Activated naive CD8-positive, alpha-beta T cell treated with anti-CD3 and anti-CD28 coated beads, Interleukin-2, amount 50 U/mL, for 24 hours (primary cell): ENCODE measurements at places on chromosomes 12 and 14.

- no peaks in the 10 kb centered on the region for H3K36me3 ChIP-seq
- DNase-seq, result no peak
- no peak overlapping the region for H3K27ac ChIP-seq
- peaks cover 2% of the 10 kb centered on the region for H3K27me3 ChIP-seq
- H3K4me3 ChIP-seq, result no peak overlapping the region
These were observed 74.9 kb downstream of the TBK1 start for GRCh38 chr12:64526859-64527258.

- no peak overlapping the region for H3K4me3 ChIP-seq
- H3K27ac ChIP-seq, result no peak overlapping the region
- no peak for DNase-seq
- H3K36me3 ChIP-seq, result peaks cover 2% of the 10 kb centered on the region
These were observed 10.8 kb downstream of the TGFB3 start for GRCh38 chr14:75970989-75971388.

DNA sequence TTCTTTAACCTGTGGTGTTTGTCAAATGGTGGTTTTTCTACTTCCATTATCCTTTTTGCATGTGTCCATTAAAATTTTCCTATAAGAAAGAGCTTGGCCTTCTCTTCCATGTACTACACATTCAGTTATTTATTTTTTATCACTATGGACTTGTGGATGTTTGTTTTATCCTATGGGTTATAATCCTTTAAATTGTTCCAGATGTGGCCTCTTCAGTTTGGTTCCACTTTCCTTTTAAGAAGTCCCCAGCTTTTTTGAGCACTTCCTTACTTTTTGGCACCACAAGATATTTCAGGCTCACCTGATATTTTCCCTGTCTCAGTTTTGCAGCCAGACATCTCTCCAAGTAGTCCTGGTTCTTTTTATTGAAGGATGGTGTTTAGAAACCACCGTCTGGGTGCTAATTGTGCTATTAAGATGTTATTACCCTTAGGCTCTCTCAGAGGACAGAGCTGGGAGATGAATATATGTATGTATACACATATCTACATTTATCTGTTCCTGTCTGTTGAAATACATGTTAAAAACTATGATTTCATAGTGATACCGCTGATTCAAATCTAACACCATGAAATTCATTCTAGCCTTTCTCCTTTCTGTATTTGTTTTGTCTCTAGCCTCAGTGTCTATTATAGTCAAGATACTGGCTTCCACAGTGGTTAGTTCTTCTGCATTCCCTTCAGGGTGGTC is 408.5 kb upstream of the RGS6 start:
- H3K27ac ChIP-seq, result no peak overlapping the region
- DNase-seq, result no peak
- peaks cover 8% of the 10 kb centered on the region for H3K36me3 ChIP-seq
- no peaks in the 10 kb centered on the region for H3K27me3 ChIP-seq
- peaks cover 17% of the 10 kb centered on the region for H3K4me1 ChIP-seq

DNA sequence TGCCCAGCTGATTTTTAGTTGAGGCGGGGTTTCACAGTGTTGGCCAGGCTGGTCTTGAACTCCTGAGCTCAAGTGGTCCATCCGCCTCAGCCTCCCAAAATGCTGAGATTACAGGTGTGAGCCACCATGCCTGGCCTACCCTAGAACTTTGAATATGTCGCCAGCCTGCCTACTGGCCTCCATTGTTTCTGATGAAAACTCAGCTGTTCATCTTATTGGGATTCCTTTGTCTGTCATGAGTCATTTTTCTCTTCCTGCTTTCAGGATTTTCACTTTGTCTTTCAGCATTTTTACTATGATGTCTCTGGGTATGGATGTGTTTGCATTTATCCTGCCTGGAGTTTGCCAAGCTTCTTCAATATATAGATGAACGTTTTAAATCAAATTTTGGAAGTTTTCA is 8.1 kb upstream of the B3GNT4 start:
- DNase-seq, result no peak
- H3K4me1 ChIP-seq, result peaks cover 15% of the 10 kb centered on the region
- H3K36me3 ChIP-seq, result no peaks in the 10 kb centered on the region
- no peak overlapping the region for H3K27ac ChIP-seq
- H3K4me3 ChIP-seq, result no peak overlapping the region
- H3K27me3 ChIP-seq, result peaks cover 26% of the 10 kb centered on the region

DNA sequence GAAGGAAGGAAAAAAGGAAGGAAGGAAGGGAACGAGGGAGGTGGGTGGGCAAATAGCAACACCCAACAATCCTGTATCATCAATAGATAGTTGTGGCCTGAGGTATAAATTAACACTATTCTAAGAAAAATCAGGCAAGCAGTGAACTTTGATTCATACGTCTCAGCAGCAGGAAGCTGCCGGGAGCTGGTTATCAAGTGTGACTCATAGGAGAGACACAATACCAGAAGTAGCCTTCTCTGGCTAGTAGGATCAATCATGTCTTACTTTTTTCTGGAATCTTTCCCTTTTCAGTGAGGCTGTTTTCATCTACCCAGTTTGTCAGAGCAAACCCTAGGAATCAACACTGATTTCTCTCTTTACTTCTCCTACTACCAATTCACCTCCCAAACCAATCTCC is 780.5 kb downstream of the NRXN3 start:
- H3K36me3 ChIP-seq, result no peaks in the 10 kb centered on the region
- H3K27me3 ChIP-seq, result peaks cover 14% of the 10 kb centered on the region
- no peak for DNase-seq
- H3K27ac ChIP-seq, result no peak overlapping the region
- no peak overlapping the region for H3K4me3 ChIP-seq
- H3K4me1 ChIP-seq, result no peaks in the 10 kb centered on the region

DNA sequence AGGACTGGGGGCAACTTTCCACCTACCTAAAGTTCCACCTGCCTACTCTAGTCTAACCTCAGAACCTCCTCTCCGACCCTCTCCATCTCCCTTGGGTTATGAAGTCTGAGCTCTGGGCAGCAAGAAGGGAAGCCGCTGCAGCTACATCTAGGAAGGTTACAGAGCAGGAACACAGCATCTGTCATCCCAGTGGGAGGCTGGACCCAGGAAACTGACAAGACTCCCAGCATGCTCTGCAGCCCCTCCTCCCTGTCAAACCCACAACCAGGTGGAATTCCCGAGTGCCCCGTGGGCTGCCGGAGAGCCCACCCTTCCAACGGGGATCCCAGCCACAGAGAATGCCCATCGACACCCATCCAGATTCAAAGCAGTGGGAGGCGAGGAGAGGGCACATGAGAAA is 2.1 kb downstream of the TESC start:
- H3K4me1 ChIP-seq, result peaks cover 16% of the 10 kb centered on the region
- H3K4me3 ChIP-seq, result no peak overlapping the region
- peaks cover 22% of the 10 kb centered on the region for H3K27me3 ChIP-seq
- no peak overlapping the region for H3K27ac ChIP-seq

GRCh38 chr12:46303039-46303666 is 34.3 kb upstream of the SLC38A1 start:
- H3K27ac ChIP-seq, result no peak overlapping the region
- H3K27me3 ChIP-seq, result no peaks in the 10 kb centered on the region
- DNase-seq, result peak; percentile 42

DNA sequence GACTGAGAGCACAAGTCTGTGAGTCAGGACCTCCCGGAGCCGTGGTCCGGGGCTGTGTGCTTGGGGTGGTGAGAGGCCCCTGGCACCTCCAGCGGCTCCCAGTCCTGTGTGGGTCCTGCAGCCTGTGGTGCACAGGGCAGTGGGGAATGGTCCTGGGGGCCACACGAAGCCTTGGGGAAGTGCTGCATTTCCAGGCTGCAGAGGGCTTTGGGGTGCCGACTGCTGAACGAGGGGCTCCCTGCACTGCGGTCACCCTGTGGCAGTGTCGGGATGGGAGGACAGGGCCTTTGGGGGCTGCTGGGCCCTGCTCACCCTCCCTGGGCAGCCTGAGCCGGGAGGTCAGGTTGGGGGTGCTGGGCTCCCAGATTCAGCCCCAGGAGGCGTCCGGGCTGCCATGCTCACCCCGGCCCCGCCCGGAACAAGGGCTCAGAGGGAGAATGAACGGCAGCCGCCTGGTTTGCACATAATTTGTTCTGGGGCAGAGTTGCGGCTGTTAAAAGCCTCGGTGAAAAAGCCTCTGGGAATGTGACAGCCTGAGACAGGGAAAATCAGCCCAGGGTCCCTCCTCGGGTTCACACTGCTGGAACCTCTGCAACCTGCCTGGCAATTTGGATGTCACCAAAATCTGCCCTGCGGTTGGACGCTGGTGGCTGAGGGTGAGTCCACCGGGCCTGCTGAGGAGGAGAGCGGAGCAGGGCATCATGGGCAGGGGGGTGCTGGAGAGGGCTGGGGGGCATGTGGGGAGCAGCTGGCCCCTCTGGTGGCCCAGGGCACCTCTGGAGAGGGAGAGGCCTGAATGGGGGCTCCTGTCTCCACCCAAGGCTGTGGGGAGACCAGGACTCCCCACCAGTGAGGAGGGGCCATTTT is 109.2 kb downstream of the KIF26A start:
- DNase-seq, result no peak
- H3K4me1 ChIP-seq, result no peaks in the 10 kb centered on the region

DNA sequence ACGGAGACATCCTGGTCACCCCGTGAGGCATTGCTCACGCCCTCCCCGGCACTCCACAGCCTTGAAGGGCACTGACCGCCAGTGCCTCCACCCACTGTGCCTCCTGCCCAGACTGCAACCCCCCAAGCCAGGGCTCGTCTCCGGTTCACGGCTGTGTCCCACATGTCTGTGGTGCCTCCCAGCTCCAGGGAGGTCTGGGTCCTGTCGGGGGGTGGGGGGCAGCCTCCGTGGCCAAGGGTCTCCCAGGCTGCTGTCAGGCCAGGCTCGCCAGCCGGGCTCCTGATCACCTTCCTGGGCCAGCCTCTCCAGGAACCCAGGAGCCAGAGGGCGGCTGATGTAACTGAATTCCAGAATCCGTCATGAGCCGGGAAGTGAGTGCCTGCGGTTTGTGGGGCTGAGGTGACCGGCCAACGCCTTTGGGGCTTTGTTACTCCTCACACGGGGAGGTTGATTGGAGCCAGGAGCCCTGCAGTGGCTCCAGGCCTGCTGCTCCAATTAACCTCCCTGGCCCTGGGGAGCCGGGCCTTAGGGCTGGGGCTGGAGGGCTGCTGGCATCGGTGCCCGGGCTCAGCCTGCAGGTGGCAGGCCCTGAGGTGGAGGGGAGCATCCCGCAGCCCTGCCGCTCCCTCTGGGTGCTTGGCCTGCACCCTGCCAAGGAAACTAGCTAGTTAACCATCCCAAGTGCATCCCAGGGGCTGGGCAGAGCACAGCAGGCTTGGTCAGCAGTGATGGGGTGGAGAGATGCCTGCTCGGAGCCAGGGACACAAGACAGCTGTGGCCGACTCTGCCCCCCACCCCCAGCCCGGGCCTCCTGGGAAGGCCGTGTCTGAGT is 36.4 kb upstream of the FBRSL1 start:
- no peaks in the 10 kb centered on the region for H3K36me3 ChIP-seq
- H3K4me3 ChIP-seq, result no peak overlapping the region

DNA sequence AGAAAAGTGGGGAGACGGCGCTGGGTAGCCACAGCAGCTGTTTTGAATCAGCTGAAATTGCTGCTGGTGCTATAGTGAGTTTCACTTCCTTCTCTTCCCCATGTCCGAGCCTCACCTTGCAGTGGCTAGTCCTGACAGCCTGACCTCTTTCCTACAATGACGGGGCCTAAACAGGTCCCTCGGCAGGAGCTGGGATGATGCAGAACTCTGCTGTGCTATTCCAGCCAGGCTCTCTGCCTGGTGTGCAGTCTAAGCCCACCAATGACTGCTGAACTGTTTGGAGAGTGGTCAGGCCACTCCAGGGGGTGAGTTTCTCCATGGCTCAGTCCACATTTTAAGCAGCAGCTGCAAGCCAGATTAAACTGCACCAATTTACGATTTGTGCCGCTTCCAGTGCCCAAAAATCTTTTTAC is 207.3 kb downstream of the TTC7B start:
- no peak overlapping the region for H3K4me3 ChIP-seq
- H3K4me1 ChIP-seq, result peaks cover 4% of the 10 kb centered on the region
- peaks cover 2% of the 10 kb centered on the region for H3K27me3 ChIP-seq
- H3K27ac ChIP-seq, result no peak overlapping the region
- no peaks in the 10 kb centered on the region for H3K36me3 ChIP-seq
- DNase-seq, result no peak

DNA sequence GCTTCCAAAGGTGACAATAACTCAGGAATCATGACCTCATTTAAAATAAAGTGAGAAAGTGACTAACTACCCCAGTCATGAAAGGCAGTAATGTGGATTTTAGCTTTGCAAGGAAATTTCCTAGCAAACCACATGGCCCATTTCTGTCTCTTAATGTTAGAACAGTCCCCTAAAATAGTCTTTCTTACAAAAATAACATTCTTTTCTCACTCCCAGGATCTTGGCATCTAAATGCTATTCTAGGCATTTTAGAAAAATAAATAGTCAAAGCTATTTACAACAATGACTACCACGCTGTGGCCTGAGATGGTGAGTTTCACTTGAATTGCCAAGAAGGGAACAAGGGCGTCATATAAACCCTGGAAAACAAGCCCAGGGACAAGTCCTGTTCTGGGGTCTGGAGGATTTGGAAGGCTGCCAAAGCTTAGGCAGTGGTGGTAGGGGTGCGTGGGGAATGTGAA is 101.2 kb upstream of the CCDC175 start:
- no peak for DNase-seq
- H3K4me1 ChIP-seq, result no peaks in the 10 kb centered on the region
- H3K4me3 ChIP-seq, result no peak overlapping the region
- H3K27ac ChIP-seq, result no peak overlapping the region
- H3K36me3 ChIP-seq, result no peaks in the 10 kb centered on the region
- peaks cover 9% of the 10 kb centered on the region for H3K27me3 ChIP-seq

DNA sequence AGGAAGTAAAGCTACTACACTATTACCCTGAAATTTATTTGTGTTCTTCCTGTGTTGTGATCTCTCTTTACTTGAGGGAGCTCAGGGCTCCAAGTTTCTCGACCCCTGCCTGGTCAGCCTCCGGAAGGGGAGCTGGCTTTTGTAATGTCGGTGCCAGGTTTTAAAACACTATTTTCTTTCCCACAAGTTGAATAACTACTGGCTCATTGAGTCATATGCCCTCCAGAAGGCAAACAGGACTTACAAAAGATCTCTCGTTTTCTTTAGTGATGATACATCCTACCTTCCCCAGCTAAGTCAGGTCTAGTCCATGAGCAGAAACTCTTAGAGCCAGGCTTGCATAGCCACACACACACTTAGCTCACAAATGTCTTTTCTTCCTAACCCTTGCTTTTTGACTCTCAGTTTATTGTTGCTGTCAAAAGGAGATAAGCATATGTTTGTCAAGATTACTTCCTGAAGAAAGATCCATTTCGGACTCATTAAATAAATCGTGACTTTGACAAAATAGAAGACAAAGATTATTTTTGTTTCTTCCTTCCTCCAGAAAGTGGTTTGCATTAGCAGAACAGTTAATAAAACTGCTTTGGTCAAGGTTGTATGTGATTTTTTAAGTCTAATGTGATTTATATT is 209.8 kb upstream of the FLRT2 start:
- DNase-seq, result no peak
- H3K36me3 ChIP-seq, result no peaks in the 10 kb centered on the region
- no peak overlapping the region for H3K27ac ChIP-seq
- no peak overlapping the region for H3K4me3 ChIP-seq
- H3K4me1 ChIP-seq, result no peaks in the 10 kb centered on the region

- H3K27ac ChIP-seq, result no peak overlapping the region
- peaks cover 2% of the 10 kb centered on the region for H3K36me3 ChIP-seq
- H3K27me3 ChIP-seq, result no peaks in the 10 kb centered on the region
- no peak for DNase-seq
These were observed 157.3 kb upstream of the DDHD1 start for GRCh38 chr14:53310412-53310811.
